Stimulated activated CD4-positive, alpha-beta T cell treated with anti-CD3 and anti-CD28 coated beads, TNF-alpha, amount 100 ng/mL, for 48 hours (primary cell): ENCODE measurements at places on chromosomes 4 and X.

DNA sequence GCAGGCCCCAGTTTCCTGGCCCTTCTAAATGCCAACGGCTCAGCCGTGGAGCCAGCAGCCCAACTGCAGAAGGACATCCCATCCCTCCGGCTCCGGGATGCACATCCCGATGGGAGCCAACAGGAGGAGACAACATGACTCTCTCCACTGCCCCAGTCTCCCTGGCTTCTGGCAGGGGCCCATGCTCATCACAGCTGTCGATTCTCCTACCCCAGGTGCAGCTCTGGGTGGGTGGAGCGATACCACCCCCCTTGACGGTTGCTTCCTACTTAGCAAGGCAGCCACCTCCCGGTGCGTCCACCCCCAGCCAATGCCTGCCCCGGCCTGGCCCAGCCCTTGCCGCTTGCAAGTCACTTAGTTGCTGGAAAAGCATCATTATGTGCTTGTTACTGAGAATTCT lies 19.5 kb downstream of the ZNF275 start:
- no peak for DNase-seq

DNA sequence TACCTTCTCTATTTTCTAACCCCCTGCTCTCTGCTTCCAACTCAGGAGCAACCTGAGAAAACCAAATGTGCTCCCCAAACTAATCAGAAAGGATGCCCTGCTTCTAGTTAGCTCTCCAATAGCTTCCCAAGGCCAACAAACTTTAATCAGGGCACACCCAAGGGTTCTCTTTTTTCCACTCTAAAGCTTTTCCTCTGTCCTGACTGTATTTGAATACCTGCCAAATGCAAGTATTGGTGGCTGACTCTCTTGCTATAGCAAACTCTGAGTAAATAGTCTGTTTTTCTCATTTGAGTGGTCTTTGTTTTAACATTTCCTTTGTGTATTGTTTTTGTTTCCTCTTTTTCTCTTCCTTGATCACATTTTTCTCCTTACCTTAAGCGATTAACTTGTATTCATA lies 52.5 kb downstream of the GBA3 start:
- no peak for DNase-seq

DNA sequence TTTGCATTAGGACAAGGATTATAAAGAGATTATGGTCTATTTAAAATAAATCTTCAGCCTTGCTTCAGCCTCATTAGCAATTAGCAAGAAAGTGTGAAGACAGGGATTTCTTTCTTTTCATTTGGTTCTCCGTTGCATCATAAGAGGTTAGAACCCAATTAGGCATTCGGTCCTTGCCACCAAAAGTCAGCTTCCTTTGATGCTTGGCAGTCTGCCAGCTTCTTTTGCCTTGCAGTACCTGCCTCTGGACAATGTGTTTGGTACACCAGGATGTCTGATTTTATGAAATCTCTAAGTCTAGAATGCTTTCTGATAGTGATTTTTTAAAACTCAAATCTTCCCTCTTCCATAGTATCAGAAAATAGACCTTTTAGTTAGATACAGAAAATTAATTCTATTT lies 12.4 kb downstream of the SMIM20 start:
- no peak for DNase-seq

- DNase-seq, result no peak
These were observed 322.8 kb upstream of the FAT1 start for GRCh38 chr4:187046471-187046870.

GRCh38 chr4:3706111-3706511 lies 60.1 kb upstream of the ADRA2C start:
- DNase-seq, result no peak

DNA sequence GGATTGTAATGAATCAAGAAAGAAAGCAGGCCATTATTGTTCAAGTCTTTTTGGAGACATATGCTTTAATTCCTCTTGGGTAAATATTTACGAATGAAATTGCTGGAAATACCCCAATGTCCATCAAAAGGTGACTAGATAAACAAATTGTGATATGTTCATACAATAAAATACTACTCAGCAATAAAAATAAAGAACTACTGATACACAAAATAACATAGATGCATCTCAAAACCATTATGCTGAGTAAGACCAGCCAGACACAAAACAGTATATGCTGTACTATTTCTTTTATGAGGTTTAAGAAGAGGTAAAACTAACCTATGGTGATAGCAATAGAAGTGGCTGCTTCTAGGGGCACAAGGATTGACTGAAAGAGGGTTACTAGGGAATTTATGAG lies 28.8 kb upstream of the JADE1 start:
- DNase-seq, result no peak

DNA sequence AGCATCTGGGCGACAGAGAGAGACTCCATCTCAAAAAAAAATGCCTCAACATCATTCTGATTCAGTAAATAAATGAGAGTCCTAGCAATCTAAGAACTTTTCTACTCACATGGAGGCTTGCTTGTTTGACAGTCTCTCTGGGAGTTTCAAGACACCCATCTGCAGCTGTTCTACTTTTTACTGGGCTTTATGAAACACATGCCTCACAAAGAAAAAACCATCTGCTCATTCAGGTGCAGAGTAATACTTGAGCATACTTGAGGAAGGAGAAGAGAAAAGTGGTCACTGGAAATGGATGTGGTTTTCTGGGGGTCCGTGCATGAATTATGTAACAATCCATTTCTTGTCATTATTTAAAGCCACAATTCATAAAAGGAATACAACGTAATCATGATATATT lies 87.1 kb upstream of the DDX53 start:
- no peak for DNase-seq

- DNase-seq, result no peak
These were observed 1.2 kb downstream of the LAMTOR3 start for GRCh38 chr4:99893029-99893428.

GRCh38 chr4:61239250-61239649 lies 39.1 kb downstream of the ADGRL3 start:
- no peak for DNase-seq

- DNase-seq, result no peak
These were observed 201.8 kb upstream of the UGT8 start for GRCh38 chr4:114396808-114397207.

- DNase-seq, result no peak
These were observed 51.5 kb downstream of the HMGB2 start for GRCh38 chr4:173282626-173283025.

DNA sequence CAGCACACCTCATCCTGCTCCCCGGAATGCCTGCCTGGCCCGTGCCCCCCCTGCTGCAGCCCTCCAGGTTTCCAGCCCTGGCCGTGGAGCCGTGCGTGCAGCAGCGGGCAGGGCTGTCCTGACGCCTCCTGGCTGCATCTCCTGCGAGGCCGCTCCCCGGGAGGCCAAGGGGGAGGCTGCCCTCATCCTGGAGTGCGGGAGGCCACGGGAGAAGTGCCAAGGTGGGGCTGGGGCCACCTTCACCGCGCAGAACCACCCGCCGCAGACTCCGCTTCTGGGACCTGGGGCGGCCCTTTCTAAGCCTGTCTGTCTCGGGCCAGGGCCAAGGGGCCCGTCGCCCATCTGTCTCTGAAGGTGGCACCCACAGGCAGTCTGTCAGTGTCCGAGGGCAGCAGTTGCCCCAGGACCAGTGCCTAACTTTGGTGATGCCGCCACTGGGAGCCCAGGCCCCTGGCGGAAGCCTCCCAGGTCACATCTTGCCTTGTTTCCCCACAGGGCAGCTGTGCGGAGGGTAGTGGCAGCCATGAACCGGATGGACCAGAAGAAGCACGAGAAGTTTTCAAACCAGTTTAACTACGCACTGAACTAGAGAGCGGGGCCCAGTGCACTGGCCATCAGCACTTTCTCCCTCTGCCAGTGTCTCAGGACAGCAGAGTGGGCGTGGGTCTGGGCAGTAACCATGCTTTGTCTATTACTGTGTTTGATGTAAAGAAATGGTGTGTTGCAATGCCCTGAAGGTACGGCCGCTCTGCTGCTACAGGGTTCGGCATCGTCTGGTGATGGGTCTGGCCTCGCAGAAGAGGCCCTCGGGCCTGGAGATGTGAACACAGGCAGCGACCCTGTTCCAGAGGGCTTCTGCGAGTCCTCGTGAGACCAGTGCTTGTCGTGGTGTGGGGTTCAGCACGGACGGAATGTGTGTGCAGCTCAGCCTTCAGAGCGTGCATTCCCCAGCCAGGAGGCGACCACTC lies 20.6 kb downstream of the NKX1-1 start:
- no peak for DNase-seq

DNA sequence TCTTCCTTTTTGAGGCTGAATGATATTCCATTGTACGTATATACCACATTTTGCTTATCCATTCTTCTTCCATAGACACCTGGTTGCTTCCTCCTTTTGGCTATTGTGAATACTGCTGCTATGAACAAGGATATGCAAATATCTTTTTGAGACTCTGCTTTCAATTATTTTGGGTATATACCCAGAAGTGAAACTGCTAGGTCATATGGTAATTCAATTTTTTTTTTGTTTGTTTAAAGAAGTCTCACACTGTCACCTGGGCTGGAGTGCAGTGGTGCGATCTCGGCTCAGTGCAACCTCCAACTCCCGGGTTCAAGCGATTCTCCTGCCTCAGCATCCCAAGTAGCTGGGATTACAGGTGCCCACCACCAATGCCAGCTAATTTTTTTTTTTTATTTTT lies 75.3 kb downstream of the METTL14 start:
- no peak for DNase-seq

GRCh38 chrX:84188320-84188834 lies 378 bp upstream of the RPS6KA6 start:
- DNase-seq, result no peak

GRCh38 chrX:120823556-120823955 lies 52.1 kb downstream of the CT47B1 start:
- DNase-seq, result no peak

DNA sequence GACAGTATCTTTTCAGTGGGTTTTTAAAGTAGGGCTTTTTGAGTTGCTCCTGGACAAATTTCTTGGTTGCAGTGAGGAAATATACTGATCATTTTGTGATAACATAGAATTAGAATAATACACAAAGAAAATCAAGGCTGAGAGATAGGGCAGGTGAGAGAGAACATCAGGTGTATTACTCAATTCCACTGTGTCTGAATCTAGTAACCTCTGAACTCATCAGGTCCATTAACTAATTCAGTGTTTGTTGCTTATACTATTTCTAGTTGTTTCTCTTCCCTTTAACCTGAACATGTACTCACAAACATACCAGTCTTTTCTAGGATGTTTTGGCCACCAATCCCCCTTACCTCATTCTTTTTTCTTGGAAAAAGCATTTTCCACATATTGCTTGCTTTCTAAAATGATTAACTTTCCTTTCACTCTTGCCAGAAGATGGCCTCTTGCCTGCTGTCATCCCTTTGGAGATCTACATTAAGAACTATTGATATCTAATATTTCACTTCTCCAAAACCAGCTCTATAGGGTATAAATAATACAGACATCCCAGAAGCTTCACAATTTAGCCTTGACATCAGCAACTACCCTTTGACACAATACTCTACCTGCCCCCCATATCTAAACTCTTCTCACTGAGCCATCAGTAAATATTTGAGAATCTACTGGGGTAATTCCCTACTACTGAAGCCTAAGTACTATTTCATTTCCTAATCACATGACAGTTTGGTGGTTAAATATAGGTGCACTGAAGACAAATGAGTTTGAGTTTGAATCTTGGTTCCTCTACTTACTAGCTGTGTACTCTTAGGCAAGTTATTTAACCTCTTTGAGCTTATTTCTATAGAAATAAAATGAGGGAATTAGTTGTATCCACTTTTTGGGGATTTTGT lies 470.8 kb upstream of the IGFBP7 start:
- no peak for DNase-seq

DNA sequence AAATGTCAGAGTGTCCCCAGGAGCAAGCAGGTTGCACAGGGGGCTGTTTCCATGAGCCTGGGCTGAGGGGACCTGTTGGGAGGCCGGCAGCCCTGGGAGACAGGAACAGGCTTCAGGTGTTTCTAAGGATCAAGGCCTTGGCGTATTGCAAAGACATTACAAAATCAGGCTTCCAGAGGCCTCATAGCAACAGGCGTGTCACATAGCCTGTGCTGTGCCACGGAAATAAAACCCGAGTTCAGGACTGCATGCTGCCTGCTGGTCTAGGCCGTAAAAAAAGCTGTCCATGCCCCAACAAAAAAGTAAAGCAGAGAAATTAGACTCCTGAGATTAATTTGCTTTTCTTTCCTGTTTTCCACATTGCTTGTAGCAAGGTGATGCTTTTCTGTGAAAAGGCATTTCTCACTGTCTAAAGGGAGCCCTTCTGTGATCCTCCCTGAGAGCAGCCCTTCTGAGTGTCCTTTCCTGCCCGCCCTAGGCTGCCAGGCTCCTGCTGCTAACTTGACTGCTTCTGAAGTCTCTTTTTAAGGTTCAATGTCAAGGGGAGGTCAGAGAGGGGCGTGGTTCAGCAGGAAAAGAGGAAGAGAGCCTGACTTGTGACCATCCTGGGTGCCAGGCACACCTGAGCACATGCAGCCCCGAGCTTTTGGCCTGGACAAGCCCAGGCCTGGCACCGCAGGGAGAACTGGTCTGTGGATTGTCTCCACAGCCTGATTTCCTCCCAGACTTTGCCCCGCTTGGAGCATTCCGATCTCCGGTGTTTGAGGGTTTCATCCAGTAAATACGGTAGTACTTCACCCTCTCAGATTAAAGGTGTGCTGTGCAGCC lies 21.3 kb downstream of the SHROOM2 start:
- no peak for DNase-seq

DNA sequence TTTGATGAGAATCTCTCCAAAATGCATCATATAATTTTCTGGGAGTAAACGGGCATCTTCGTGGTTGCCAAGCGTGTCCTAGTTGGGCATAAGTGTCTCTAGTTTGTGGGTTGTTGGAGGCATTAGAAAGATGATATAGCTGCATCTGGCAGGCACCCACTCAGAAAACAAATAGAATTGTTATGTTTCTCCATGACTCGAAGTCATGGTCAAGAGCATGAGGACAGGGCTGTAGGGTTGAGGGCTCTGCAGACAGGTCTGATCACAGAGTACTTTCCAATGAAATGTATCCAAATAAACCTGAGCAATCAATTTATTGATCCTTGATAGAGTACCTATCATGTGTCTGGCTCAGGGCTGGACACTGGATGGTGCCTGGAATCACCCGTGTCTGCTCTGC lies 82.7 kb downstream of the SORCS2 start:
- no peak for DNase-seq

DNA sequence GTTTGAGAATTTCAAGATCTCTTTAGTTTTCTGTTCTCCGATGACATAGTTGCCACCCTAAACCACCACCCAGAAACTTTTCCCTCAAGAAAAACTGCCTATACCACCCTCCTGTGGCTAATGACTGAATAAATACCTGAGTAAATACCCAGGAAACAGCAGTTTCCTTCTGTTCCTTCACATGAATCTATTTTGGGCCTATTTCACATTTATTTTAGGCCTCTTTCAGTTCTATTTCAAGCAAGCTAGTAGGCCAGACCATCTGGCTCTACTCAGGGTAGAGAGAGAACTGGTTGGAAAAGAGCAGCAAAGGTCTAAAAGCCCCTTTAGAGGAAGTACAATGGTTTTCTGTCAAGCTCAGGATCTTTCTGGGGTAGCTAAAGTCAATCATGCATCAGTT lies 23.4 kb downstream of the ARHGEF9 start:
- DNase-seq, result no peak

- no peak for DNase-seq
These were observed 5.2 kb downstream of the APLN start for GRCh38 chrX:129649268-129650182.
